ENCODE measurements at places on chromosomes 13 and 19. TPM values are rescaled to one million over a fixed set of nuclear protein-coding genes. Genes with fewer than 3 reads are reported as not detected.

MYCBP2 gene
- total RNA-seq, result 119 TPM

NCR1 gene
- not detected for total RNA-seq

KIRREL2 gene
- not detected for total RNA-seq

MRPL34 gene
- total RNA-seq, result 34.6 TPM

POGLUT2 gene
- total RNA-seq, result 10.9 TPM

LILRB5 gene
- total RNA-seq, result not detected

ATP4A gene
- not detected for total RNA-seq

TNFSF9 gene
- total RNA-seq, result 5.7 TPM

PODNL1 gene
- total RNA-seq, result 7.2 TPM

PIP5K1C gene
- 42.3 TPM for total RNA-seq

MAMSTR gene
- 1.5 TPM for total RNA-seq

ZNF66 gene
- 3.1 TPM for total RNA-seq

ZNF835 gene
- 0.97 TPM for total RNA-seq

IQCN gene
- 4.1 TPM for total RNA-seq

KRTDAP gene
- not detected for total RNA-seq

CYP2F1 gene
- total RNA-seq, result not detected

All from hair follicle dermal papilla cell (primary cell).